ENCODE measurements at places on chromosomes 13 and 19.

GRCh38 chr13:104571161-104571892 is 1505.1 kb upstream of the SLC10A2 start:
- H3K27ac ChIP-seq, result no peak overlapping the region
- H3K4me3 ChIP-seq, result no peak overlapping the region
- H3K36me3 ChIP-seq, result no peaks in the 10 kb centered on the region
- H3K4me1 ChIP-seq, result no peaks in the 10 kb centered on the region
- DNase-seq, result no peak
- H3K27me3 ChIP-seq, result no peaks in the 10 kb centered on the region

GRCh38 chr13:51618626-51619025 is 34.4 kb downstream of the WDFY2 start:
- no peaks in the 10 kb centered on the region for H3K27me3 ChIP-seq
- H3K4me1 ChIP-seq, result no peaks in the 10 kb centered on the region
- H3K4me3 ChIP-seq, result no peak overlapping the region
- H3K36me3 ChIP-seq, result no peaks in the 10 kb centered on the region
- no peak for DNase-seq

- peak overlapping the region; percentile 79 for H3K27ac ChIP-seq
- peaks cover 5% of the 10 kb centered on the region for H3K27me3 ChIP-seq
- DNase-seq, result no peak
- no peak overlapping the region for H3K4me3 ChIP-seq
Observed at GRCh38 chr19:8611877-8612806, 1.6 kb upstream of the ADAMTS10 start.

DNA sequence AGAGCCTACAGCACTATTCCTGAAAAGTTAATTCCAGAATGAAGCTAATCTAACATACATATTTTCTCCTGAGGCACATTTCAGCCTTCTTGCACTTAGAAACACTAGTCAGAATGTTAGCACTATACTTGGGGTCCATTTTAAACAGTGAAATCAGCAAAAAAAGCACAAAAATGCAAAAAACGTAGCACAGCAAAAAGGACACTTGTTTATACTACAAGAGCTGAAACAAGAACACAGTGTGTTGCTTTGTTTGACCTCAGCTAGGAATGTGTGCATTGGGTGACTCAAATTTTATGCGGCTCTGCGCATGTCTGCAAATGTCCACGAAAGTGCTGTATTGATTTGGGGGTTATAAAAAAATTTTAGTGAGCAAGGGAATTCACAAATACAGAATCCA is 226.2 kb downstream of the KCNRG start:
- no peak overlapping the region for H3K27ac ChIP-seq
- no peaks in the 10 kb centered on the region for H3K36me3 ChIP-seq
- H3K4me3 ChIP-seq, result no peak overlapping the region
- no peaks in the 10 kb centered on the region for H3K4me1 ChIP-seq
- no peaks in the 10 kb centered on the region for H3K27me3 ChIP-seq
- no peak for DNase-seq

All from Peyer's patch (tissue), 4 donors.